ENCODE measurements at places on chromosomes 12 and 14. TPM values are rescaled to one million over a fixed set of nuclear protein-coding genes. Genes with fewer than 3 reads are reported as not detected.

- DNase-seq: no peak
These were observed 21.0 kb downstream of the HECTD4 start for GRCh38 chr12:112361271-112361670.

The P2RX2 gene
- polyA plus RNA-seq: 1.3 TPM

GRCh38 chr12:7501031-7501588, 2.5 kb downstream of the CD163 start:
- DNase-seq: no peak

- DNase-seq: no peak
These were observed 9.9 kb upstream of the ADIPOR2 start for GRCh38 chr12:1680804-1681492.

The NEUROD4 gene
- not detected for polyA plus RNA-seq

GRCh38 chr12:103198499-103198898, 241.0 kb downstream of the ASCL1 start:
- no peak for DNase-seq

DNA sequence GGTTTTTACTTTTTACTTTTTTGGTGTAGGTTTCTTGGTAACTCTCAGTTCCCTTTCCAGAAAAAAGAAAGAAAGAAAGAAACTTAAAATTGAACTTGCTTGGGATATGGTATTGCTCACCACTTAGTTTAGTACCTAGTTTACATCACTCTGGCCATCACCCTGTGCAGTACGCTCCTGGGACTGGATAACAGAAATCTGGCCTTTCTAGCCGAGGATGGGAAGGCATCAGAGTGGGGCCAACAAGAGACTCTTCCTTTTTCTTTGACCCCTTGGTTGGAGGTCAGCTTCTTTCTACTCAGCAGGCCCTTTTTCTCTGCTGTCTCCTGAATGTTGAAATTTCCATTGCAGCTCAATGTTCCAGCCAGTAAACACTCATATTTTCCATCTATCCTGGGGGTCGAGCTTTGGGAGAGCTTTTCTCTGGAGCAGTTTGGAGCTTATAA, 156.6 kb downstream of the TGFB3 start:
- no peak for DNase-seq

DNA sequence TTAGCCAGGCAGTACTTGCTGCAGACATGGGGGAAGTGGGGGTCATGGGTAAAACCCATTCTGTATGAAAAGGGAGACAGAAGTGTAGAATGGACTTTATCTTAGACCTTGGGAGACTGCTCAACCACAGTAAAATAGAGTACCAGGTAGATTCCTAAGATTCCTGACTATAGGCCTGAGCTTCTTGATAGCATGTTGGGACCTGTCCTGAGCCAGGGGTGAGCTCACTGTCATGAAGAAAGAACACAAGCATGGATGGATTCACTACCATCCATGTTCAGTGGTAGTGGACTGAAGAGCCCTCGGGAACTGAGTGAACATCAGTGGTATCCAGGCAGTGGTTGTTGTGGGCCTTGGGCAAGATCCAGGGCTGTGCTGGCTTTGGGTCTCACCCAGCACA, 1003.8 kb downstream of the TMTC2 start:
- DNase-seq: no peak

- DNase-seq: no peak
These were observed 31.6 kb upstream of the NUDT14 start for GRCh38 chr14:105212541-105213300.

- DNase-seq: no peak
These were observed 12.3 kb upstream of the RIMBP2 start for GRCh38 chr12:130728158-130729058.

The OLR1 gene
- polyA plus RNA-seq: 1.2 TPM

- DNase-seq: no peak
These were observed 270.4 kb downstream of the NEDD1 start for GRCh38 chr12:97177481-97177880.

GRCh38 chr14:28142400-28143015, 624.1 kb upstream of the FOXG1 start:
- no peak for DNase-seq

GRCh38 chr12:121812320-121812871, 8.6 kb downstream of the SETD1B start:
- DNase-seq: no peak

DNA sequence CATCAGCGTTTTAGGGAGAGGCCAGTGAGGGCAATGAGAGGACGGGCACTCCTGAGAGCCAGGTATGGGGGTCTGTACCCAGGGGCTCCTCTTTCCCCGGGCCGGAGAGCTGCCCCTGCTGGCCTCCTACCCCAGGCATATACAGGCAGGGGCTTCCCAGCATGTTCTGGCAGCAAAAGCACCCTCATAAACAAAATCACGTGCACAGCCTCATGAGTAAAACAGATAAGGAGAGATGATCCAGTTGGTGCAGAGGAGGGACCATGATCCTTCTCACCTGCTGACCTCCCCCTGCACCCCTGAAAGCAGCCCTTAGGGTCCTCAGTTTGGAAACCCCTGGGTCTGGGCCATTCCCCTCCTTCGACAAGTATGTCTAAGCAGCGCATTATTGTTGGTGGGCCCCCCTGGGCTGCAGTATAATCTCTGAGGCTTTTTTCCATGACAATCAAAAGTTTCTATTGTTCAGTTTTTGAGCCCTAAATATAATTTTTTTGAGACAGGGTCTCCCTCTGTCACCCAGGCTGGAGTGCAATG, 5.0 kb upstream of the KRT4 start:
- no peak for DNase-seq

- DNase-seq: no peak
These were observed 697 bp upstream of the GRIP1 start for GRCh38 chr12:66679461-66680084.

DNA sequence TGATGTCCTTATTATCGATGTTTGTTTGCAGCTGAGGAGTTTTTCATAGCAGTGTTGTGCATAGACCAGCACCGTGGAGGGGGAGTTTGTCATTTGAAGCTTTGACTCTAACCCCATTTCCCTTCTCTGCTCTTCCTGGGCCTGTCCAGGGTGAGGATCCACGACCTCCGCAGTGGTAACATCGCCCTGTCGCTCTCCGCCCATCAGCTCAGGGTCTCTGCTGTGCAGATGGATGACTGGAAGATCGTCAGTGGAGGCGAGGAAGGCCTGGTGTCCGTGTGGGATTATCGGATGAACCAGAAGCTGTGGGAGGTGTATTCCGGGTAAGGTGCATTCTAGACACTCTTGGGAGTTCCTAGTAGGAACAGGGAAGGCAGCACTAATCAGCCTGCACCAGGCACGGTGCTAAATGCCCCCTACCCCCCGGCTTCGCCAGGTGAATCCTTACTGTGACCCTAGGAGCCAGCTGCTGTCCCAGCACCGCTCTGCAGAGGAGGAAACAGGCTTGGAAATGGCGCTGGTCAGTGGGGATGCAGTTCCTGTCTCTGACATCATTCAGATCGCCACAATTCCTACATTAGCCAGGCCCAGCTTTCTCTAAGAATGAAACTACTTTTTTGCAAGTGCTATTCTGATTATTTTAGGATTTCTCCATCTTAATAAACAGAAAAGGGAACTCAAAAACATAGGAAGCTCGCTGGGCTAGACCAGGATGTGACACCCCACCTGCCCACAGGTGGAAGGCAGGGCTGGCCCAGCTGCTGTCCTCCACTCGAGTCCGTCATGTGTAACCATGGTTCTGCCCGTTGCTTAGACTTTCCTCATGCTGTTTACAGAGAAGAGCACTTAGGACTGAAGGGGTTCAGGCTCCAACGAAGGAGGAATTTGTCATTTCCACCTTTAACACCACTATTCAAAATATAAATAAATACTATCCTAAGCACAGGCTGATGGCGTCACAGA, 74.9 kb downstream of the TESC start:
- no peak for DNase-seq

- DNase-seq: no peak
These were observed 6.8 kb upstream of the ASIC1 start for GRCh38 chr12:50050410-50051098.

DNA sequence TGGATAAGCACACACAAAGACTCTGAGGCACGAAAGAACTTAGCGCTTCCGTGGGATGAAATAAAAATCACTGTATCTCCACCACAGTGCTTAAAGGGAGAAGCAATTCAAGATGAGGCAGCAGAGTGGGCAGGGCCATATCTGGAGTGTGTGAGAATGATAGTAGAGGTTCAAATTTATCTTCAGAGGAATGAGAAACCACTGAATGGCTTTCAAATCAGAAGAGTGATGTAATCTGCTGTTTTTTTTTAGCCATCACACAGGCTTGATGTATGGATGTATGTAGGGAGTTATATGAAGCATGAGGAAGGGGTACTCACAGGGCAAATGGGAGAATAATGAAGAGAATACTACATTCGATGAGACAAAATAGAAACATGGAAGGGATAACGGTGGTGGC, 24.1 kb downstream of the MDGA2 start:
- DNase-seq: no peak

DNA sequence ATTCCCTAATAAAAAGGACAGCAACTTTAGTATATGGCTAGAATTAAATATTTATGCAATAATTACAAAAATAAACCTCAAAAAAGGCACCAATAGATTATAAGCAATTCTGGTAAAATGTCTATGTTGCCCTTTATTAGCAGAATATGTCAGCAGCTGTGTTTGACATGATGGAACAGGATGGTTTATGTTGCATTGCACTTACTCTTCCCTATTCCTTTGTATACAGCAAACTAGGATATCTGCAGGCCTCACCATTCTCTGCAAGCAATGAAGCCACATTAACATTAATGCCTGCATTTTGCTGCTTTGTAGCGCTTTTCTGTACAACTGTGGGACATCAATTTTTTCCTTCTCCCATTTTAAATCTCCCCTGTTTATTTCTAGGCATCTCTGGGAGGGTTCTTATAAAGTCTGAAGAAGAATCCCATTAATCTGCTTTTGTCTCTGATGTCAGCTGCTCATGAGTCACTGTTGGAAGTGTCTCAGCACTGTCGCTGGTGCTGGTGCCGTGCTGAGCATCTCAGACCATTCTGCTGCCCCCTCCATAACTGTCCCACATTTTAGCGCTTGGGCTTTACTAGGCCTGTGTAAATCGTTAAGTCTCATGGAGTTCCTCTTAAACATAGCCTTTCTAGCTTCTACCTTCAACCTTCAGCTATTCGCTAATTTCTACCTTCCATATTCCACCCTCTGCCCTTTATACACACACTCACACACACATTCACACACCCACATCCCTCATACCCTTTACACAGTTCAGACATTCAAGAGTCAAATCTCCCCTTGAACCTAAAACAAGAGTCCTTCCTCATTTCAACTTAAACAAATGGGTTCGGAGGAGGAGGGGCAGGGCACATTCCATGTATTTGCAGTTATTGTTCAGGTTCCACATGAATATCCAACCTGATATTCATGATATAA, 64.4 kb upstream of the TRHDE start:
- no peak for DNase-seq

GRCh38 chr14:100330388-100330931, 7.3 kb downstream of the SLC25A47 start:
- no peak for DNase-seq

- DNase-seq: no peak
These were observed 23.5 kb upstream of the IGF1 start for GRCh38 chr12:102503831-102504230.

The SLC39A5 gene
- 50.3 TPM for polyA plus RNA-seq

- DNase-seq: no peak
These were observed 21.4 kb downstream of the PACS2 start for GRCh38 chr14:105335735-105336476.

- no peak for DNase-seq
These were observed 19.4 kb downstream of the LMO3 start for GRCh38 chr12:16586350-16587109.

DNA sequence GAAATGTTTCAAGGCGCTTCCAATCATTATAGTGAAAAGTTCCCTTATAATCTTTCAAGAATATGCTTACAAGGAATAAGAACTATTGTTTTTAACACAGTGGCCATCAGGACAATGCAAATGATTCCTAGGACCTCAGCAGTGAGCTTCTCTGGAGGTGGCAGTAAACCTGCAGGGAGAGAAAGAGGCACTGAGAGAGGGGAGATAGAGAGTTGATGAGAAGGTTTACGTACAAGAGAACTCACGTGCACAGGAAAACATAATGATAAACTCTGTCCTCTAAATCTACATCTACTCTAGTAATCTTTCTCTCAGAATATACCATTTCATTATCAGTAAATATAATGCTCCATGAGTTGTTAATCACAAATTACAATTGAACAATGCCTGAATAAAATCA, 715 bp downstream of the KLRC4 start:
- no peak for DNase-seq

- DNase-seq: no peak
These were observed 1.3 kb upstream of the TBX5 start for GRCh38 chr12:114406984-114407841.

DNA sequence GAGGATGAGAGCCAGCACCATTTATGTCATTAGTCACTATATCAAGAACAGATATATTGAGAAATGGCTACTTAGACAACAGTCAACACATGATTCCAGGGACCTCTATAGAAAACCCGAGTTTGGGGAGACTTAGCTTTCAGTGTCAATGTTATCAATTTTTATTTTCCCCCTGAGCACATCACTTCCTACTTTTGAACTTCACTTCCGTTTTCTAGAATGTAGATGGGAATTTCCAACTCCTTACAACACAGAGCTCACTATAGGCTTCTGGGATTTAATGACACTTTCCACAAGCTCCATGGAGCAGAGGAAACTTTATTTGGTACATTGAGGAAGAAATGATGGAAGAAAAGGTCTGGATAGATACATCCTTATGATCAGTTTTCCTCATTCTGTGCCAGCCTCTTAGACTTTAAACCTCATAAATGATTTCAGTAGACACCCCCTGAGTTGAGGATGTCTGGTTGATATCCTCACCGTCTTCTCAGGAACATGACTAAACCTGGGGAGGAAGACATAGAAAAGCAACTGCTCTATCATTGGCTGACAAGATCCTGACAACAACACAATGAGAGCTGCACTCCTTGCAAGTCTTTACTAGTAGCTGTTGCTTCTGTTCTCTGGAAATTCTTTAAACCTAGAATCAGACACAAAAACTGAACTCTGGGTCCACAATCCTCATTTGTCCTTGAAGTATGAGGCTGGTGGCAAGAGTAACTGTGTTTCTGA, 449.4 kb upstream of the OR4E1 start:
- DNase-seq: no peak

DNA sequence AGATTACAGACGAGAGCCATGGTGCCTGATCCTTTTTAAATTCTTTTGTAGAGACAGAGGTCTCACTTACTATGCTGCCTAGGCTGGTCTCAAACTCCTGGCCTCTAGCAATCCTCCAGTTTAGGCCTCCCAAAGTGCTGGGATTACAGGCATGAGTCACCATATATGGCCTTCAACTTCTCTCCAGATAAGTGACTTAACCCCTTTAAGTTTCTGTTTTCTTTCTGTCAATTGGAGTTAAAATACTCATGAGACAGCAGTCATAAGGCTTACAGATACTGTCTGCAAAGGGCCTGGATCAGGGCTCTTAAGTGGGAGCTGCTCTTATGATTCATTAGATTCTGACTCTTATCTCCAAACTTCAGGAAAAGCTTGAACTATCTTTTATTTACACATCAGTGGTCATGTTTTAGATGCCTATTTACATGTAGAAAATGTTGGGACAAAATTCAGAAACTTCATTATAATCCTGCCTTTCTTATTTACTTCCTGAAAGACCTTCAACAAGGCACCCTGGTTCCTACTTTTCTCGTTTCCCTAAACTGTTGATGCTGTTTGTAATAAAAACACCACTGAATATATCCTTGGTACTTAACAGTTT, 271.5 kb upstream of the TBX3 start:
- no peak for DNase-seq

GRCh38 chr12:6526201-6526600, 8.1 kb upstream of the GAPDH start:
- no peak for DNase-seq

- no peak for DNase-seq
These were observed 50.4 kb upstream of the OVCH1 start for GRCh38 chr12:29547864-29548263.

The ADAMTS20 gene
- polyA plus RNA-seq: 0.76 TPM

All from right renal cortex interstitium (tissue), 3 donors.